ENCODE measurements at places on chromosomes 1 and 21. TPM values are rescaled to one million over a fixed set of nuclear protein-coding genes. Genes with fewer than 3 reads are reported as not detected.

DNA sequence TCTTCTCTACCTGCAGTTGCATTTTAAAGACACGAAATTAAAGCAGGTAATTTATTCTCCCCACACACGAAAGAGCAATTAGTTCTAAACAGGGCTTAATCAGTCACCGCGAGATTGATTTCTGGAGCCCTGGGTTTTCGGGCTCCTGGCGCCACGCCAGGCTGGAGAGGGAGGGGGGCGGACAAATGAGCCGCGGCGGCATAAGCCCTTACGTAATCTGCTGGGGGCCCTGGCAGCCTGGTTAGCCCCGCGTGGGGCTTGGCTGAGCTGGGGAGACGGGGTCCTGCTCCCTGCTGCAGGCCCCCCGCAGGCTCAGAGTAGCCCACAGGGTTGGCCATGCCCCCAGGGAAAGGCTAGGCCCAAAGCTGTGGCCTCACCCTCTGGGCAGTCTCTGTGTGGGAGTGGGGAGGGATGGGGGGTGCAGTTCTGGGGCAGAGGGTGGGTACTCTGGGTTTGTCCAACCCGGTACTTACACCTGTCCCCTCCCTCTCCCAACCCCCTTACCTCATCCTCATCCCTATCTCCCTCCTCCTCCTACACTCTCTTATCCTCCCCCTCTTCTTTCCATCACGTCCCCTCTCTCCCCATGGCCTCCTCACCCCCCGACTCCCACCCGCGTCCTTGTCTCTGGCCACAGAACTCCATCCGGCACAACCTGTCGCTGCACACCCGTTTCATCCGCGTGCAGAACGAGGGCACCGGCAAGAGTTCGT is 19.9 kb downstream of the FOXO6 start:
- DNase-seq = peak; percentile 92

DNA sequence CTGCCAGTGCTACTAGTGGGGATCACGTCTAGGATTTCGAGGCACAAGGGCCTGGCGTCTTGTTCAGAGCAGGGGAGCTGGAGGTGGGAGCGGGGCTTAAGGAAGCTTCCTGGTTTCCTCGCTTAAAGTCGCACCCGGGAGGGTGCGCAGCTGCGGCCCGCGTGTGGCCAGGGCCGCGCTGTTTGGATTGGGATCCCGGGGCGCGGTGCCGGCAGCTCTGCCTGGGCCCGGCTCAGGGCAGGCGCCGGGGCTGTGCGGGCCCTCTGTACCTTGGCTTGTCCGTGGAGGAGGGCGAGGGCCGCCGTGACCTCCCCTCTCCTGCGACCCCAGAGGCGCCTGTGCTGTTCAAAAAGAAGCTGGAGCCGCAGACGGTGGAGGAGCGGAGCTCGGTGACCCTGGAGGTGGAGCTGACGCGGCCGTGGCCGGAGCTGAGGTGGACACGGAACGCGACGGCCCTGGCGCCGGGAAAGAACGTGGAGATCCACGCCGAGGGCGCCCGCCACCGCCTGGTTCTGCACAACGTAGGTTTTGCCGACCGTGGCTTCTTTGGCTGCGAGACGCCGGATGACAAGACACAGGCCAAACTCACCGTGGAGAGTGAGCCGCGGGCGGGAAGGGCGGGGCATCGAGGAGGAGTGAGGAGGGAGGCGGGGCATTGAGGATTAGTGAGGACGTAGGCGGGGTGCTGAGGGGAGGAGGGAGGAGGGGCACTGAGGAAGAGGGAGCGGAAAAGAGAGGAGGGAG is 67.8 kb downstream of the OBSCN start:
- DNase-seq = peak; percentile 96

DNA sequence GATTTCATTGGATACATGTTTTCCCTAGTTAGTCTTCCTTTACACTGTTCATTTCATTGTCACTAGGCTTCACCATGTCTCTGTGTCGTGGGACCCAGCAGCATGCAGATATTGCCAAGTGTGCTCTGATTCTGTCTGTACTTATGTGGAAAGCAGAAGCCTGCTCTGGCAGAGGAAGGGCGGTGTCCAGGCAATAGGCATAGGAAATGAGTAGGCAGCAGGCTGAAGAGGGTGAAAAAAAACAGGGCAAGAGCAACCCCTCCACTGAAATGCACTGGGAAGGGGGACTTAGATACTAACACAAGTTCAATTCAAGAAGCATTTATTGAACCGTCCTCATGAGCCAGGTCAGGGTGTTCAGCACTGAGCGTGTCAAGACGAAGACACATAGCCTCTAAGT is 85.2 kb upstream of the VAV3 start:
- no peak for DNase-seq

GRCh38 chr1:167082511-167083027 is 7.6 kb downstream of the GPA33 start:
- DNase-seq = peak; percentile 66

DNA sequence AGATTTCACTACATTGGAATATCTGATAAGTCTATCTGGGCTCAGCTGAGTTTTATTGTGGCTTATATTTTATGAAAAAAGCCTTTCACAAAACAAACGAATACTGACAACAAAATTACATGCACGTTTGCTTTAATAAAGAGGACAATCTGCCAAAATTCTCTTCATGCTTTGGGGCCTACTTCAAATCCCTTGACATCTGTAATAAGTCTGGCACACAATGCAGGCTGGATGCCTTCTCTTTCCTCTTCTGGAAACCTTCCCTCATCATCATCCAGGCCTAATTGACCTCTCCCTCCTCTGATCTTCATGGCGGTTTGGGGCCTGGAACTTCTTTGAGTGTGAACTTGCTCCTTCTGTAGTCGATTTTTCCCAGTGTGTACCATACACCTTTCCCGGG is 70.3 kb downstream of the MAP10 start:
- DNase-seq = no peak

DNA sequence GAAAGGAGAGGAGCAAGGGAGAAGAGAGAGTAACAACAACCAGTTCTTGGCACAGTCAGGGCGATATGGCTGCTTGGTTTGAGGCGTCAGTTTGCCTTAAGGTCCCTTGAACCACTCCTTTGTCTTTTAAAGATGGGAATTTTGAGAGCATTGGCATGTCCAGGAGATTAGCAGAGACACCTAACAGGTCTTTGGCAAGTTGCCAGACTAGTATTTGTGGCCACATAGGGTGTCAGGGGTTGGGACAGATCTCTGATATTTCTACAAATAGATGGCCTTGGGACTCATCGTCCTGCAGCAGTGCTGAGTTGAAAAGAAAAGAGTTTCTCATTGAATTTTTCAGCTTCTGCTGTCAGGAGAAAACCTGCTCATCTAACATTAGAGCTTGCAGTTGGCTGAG is 55.3 kb upstream of the KCND3 start:
- DNase-seq = no peak

DNA sequence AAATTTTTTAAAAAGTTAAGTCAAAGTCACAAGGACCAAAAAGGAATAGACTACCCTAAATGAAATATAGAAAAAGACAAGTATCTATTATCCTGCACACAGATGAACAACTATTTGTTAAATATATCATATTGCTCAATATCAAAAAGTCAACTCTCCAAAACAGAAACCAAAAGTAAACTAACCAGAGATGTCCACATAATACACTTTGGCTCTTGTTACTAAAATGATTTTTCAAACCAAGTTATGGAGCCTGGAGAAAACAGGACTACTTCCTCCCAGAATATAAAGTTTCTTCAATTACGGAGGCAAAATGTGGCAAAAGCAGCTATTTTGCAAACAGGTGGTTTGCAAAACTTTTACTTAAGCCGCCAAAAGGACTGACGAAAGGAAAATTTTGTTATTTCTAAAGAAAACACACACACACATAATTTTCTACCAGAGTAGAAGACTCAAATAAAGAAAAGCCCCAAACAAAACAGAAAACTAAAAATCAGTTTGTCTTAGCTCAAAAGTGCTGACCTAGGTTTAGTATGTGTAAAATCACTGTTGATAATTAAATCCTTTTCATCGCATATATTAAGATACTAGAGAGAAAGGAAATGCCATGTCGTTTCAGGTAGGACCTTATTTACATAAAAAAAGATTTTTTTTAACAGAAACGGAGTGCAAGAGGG is 1.1 kb downstream of the DPYD start:
- no peak for DNase-seq

OR6K3 gene
- not detected for total RNA-seq

DNA sequence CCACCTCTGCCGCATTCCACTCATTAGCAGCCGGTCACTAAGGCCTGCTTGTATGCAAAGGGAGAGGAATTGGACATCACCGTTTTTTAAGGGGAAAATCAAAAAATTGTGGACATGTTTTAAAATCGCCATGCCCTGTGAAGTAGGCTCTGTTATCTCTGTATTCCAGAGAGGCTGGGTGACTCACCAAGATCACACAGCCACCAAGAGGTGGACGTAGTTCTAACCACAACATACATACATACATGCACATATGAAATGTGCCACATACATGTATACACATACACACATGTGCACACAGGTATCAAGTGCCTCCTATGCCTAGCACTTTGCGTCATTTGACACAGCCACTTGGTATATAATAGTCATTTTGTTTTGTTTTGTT is 16.0 kb upstream of the ZSCAN20 start:
- DNase-seq = no peak

DNA sequence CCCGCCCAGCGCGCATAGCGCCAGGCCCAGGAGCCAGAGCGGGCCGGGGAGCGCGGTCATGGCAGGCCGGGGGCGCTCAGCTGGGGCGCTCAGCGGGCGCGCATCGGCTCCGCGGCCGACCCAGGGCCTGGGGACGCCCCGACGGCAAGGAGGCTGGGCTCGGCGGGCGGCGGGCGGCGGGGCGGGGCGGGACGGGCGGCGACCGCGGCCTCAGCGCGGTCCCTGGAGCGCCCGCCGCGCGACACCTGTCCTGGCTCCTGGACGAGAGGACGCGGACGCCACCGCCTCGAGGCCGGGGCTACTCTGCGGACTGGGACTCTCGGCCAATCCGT is 273 bp downstream of the BMP8B start:
- DNase-seq = no peak

- no peak for DNase-seq
Observed at GRCh38 chr1:168843950-168844349, 114.9 kb upstream of the DPT start.

DNA sequence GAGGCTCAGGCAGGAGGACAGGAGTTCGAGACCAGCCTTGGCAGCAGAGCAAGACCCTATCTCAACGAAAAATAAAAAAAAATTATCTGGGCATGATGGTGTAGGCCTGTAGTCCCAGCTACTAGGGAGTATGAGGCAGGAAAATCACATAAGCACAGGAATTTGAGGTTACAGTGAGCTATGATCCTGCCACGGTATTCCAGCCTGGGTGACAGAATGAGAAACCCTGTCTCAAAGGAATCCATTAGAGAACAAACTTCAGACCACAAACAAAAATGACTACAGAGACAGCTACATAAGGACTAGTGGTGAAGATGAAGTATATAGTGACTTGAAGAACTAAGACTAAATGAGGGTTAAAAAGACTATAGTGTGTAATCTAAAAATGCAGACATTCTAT is 233.1 kb downstream of the RERE start:
- DNase-seq = no peak

GRCh38 chr1:44676484-44677200 is 2.1 kb downstream of the ARMH1 start:
- no peak for DNase-seq

GRCh38 chr1:44296086-44296485 is 59.0 kb downstream of the ERI3 start:
- DNase-seq = no peak

CA14 gene
- not detected for total RNA-seq

SSX2IP gene
- total RNA-seq = 4.9 TPM

- no peak for DNase-seq
Observed at GRCh38 chr1:147771226-147772125, 11.1 kb upstream of the GJA5 start.

- no peak for DNase-seq
Observed at GRCh38 chr1:92443893-92444292, 42.8 kb downstream of the GFI1 start.

- peak; percentile 15 for DNase-seq
Observed at GRCh38 chr1:106700211-106700610, 356.3 kb upstream of the PRMT6 start.

DNA sequence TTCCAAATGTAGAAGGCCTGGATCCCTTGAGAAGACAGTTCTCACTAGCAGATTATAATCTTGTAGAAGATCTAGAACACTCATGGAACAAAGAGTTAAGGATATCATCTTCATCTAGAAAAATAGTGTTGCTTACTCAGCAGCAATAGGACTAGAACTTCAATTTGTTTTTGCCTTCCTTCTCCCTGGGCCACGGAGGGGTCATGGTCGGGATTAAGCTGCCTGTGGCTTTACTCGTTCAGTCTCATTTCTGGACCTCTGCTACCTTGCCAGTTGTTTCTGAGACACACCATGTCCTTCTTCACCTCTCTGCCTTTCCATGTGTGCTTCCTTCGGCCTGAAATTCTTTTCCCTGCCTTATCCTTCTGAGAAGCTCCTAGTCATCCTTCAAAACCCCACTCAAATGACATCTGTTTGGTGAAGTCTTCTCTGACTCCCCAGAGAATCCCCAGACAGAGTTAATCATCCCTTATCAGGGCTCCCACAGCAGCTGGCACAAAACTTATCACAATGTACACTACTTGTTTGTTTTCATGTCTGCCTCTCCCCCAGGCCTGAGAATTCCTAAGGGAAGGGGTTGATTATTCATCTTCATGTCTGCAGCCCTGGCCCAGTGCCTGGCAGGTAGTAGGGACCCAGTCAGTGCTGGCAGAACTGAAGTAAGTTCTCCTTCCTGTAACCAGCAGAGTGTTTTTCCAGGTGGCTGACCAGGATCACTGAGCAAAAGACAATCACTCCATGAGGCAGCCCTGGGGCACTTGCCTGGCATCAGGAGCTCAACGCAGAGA is 15.5 kb upstream of the SNX27 start:
- no peak for DNase-seq

GRCh38 chr1:178048883-178049282 is 45.0 kb upstream of the RASAL2 start:
- no peak for DNase-seq

AQP10 gene
- total RNA-seq = not detected

DNA sequence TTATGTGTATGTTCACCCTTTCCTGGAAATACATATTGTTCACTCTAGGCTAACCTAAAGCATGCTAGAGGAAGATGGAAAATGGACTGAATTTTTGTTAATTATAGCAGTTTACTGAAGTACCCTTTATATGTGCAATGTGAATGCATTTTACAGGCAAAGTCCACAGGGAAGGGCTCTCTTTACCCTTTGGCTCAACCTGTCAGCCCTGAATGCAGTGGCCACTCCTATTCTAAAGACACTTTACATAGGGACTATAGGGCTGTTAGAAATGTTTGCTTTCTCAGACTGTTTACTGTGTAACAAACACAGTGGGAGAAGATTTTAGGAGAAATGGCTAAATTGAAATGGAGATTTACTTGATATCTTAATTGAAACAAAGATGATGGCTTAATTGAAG is 78.5 kb downstream of the BRINP2 start:
- no peak for DNase-seq

EPHB2 gene
- total RNA-seq = not detected
